ENCODE measurements at places on chromosomes 4 and X. TPM values are rescaled to one million over a fixed set of nuclear protein-coding genes. Genes with fewer than 3 reads are reported as not detected.

The HSFX2 gene
- total RNA-seq, result 0.45 TPM

The CT83 gene
- not detected for total RNA-seq

The TRPC5OS gene
- not detected for total RNA-seq

The PRPS2 gene
- total RNA-seq, result 18.9 TPM

- H3K36me3 ChIP-seq, result no peaks in the 10 kb centered on the region
- H3K4me3 ChIP-seq, result no peak overlapping the region
- DNase-seq, result no peak
- H3K4me1 ChIP-seq, result no peaks in the 10 kb centered on the region
- no peaks in the 10 kb centered on the region for H3K27me3 ChIP-seq
Observed at GRCh38 chrX:109857584-109858228, 124.6 kb upstream of the ACSL4 start.

- peaks cover 18% of the 10 kb centered on the region for H3K4me1 ChIP-seq
- DNase-seq, result no peak
- H3K4me3 ChIP-seq, result no peak overlapping the region
- no peaks in the 10 kb centered on the region for H3K36me3 ChIP-seq
- no peaks in the 10 kb centered on the region for H3K27me3 ChIP-seq
Observed at GRCh38 chr4:1874201-1874600, 3.0 kb downstream of the NSD2 start.

GRCh38 chr4:162274354-162274753 lies 110.6 kb upstream of the FSTL5 start:
- H3K4me3 ChIP-seq, result no peak overlapping the region
- DNase-seq, result peak; percentile 1
- no peak overlapping the region for H3K27ac ChIP-seq
- H3K27me3 ChIP-seq, result no peaks in the 10 kb centered on the region
- no peaks in the 10 kb centered on the region for H3K4me1 ChIP-seq

DNA sequence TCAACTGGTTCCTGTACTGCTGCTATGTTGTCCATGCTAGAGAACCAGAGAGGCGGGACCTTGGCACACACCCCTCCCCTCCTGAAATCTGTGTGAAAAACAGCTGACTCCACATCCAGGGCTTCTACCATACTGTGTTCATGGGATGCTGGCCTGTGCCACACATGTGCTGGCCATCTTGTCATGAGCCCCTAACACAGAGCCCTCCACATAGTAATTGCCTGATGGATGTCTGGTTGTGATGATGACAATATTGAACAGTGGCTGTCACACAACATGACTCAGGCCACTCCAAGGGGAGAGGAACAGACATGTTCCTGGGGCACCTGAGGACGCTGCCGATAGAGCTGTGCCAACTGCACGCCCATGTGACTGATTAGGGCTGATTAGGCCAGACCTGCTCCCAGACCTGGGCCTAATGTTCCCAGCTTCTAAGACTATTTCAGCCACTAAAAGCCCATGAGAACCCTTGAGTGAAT lies 13.1 kb downstream of the SLC25A5 start:
- no peaks in the 10 kb centered on the region for H3K27me3 ChIP-seq
- no peak overlapping the region for H3K4me3 ChIP-seq
- no peak for DNase-seq
- peaks cover 13% of the 10 kb centered on the region for H3K4me1 ChIP-seq
- no peaks in the 10 kb centered on the region for H3K36me3 ChIP-seq

- no peak overlapping the region for H3K4me3 ChIP-seq
- no peaks in the 10 kb centered on the region for H3K4me1 ChIP-seq
- H3K36me3 ChIP-seq, result no peaks in the 10 kb centered on the region
- H3K27me3 ChIP-seq, result no peaks in the 10 kb centered on the region
- H3K27ac ChIP-seq, result no peak overlapping the region
Observed at GRCh38 chrX:106899841-106900240, 3.3 kb downstream of the RIPPLY1 start.

GRCh38 chr4:186808630-186809018 lies 85.0 kb upstream of the FAT1 start:
- no peaks in the 10 kb centered on the region for H3K27me3 ChIP-seq
- no peaks in the 10 kb centered on the region for H3K36me3 ChIP-seq
- H3K27ac ChIP-seq, result no peak overlapping the region
- no peak for DNase-seq
- H3K4me3 ChIP-seq, result no peak overlapping the region

- H3K4me3 ChIP-seq, result no peak overlapping the region
- no peaks in the 10 kb centered on the region for H3K27me3 ChIP-seq
- no peak for DNase-seq
- H3K27ac ChIP-seq, result no peak overlapping the region
- H3K36me3 ChIP-seq, result no peaks in the 10 kb centered on the region
- H3K4me1 ChIP-seq, result peaks cover 5% of the 10 kb centered on the region
Observed at GRCh38 chr4:6141554-6141953, 58.8 kb downstream of the JAKMIP1 start.

All from natural killer cell (primary cell).